ENCODE measurements at places on chromosomes 4 and X.

DNA sequence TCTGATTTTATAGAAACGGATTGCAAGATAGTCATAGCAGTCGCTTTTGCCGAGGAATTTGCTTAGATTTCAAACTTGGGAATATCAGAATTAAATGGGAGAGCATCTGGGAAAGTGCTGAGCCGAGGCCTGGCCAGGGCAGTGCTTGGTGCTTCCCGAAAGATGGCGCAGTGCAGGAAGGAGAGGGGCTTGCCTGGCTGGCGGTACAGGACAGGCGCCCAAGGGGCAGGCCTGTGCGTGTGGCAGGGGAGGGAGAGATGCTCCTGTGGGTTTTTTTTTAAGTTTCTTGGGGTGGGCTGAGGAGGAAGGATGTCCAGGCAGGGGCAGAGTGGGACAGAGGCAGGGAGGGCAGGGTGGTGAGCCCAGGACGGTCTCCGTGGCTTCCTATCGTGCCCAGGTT is 241.1 kb downstream of the AFAP1 start:
- H3K4me3 ChIP-seq: no peak overlapping the region
- DNase-seq: no peak
- no peaks in the 10 kb centered on the region for H3K27me3 ChIP-seq
- H3K27ac ChIP-seq: no peak overlapping the region
- H3K4me1 ChIP-seq: peaks cover 6% of the 10 kb centered on the region

- DNase-seq: no peak
- H3K27me3 ChIP-seq: no peaks in the 10 kb centered on the region
- no peaks in the 10 kb centered on the region for H3K36me3 ChIP-seq
- H3K27ac ChIP-seq: no peak overlapping the region
- no peaks in the 10 kb centered on the region for H3K4me1 ChIP-seq
Measured at GRCh38 chrX:100593581-100593980, 8.8 kb downstream of the TNMD start.

DNA sequence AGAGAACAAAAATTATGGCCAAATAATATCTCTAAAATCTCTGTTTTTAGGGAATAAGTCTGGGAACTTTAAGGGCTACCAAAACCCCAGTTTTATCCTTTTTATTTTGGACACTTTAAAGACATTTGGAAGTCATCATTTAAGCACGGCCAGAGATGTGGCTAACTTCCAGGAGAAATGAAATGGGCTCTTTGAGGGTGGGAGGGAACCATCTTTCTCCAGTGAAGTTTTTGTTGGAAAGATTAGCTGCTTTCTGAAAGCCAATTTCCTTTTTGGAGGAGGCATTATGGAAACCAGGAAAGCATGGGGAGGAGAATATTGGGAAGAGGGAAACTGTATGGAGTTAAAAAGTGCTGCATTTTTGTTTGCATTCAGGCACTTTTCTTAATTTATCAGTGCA is 4.8 kb downstream of the VSIG1 start:
- no peak for DNase-seq

DNA sequence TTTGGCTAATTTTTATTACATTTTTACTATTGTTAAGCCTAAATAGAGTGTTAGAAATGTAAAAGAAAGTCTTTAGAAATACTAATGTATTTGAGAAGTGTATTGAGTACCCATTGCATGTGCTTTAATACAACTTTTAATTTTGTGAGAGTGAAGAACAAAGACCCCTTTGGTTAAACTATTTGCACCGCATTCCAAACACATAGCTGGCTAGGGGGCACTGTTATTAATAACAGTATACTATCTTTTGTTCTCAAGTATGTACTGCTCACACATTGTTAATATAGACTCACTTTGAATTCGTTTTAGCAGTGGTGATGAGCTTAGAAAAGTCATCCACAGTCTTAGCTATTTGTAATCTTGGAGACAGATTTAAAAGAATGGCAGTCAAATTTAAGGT is 106.1 kb downstream of the CLDN22 start:
- no peaks in the 10 kb centered on the region for H3K4me1 ChIP-seq
- peaks cover 6% of the 10 kb centered on the region for H3K36me3 ChIP-seq
- DNase-seq: no peak
- H3K27me3 ChIP-seq: no peaks in the 10 kb centered on the region
- H3K27ac ChIP-seq: no peak overlapping the region
- no peak overlapping the region for H3K4me3 ChIP-seq

GRCh38 chr4:139922406-139923024 is 231.5 kb downstream of the MAML3 start:
- H3K4me3 ChIP-seq: no peak overlapping the region
- DNase-seq: no peak
- no peaks in the 10 kb centered on the region for H3K27me3 ChIP-seq
- no peak overlapping the region for H3K27ac ChIP-seq
- H3K36me3 ChIP-seq: no peaks in the 10 kb centered on the region
- H3K4me1 ChIP-seq: no peaks in the 10 kb centered on the region

GRCh38 chr4:8283631-8284121 is 14.1 kb downstream of the HTRA3 start:
- H3K27ac ChIP-seq: no peak overlapping the region
- H3K4me3 ChIP-seq: no peak overlapping the region
- H3K4me1 ChIP-seq: no peaks in the 10 kb centered on the region
- DNase-seq: no peak
